ENCODE measurements at places on chromosomes 1 and 21.

DNA sequence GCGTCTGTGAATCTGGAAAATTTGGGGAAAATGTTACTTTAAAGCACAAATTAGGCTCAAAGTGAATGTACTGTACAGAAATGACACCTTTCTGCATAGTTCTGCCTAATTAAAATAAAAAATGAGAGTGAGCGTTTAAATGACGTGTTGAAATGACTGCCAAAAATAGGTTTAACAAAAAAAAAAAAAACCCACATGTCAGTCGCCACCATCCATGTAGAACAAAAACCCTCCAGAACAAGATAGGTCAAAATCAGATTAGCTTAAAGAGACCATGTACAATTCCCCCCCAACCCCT lies 745 bp downstream of the PARP1 start:
- no peak for DNase-seq

DNA sequence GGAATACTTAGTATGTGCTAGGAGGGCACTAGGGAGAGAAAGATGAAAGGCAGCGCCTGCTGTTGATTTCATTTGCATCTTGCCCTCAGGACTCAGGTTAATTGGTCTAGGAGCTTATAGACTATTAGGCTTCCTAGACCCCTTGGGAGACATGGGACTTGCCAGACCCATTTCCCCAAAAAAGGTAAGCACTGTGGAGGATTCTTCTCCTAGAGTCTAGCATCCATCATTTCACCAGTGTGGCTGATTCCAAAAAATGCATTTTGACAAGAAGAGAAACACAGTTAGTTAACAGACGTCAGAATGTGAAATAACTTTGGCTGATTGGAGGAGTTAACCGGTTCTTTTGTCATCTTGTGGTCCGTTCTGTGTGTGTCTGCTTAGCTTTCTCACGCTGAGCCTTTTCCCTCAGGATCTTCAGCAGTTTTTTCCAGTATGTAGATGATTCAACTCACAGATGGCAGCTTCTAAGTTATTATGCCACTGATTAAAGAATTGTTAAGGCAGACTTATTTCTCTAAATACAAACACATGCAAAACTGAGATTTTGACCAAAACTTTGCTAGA lies 108.8 kb downstream of the KIF26B start:
- DNase-seq = no peak

GRCh38 chr1:220462752-220463151 lies 65.2 kb upstream of the MARK1 start:
- DNase-seq = no peak

GRCh38 chr1:98794196-98794886 lies 132.8 kb downstream of the SNX7 start:
- peak; percentile 73 for DNase-seq

DNA sequence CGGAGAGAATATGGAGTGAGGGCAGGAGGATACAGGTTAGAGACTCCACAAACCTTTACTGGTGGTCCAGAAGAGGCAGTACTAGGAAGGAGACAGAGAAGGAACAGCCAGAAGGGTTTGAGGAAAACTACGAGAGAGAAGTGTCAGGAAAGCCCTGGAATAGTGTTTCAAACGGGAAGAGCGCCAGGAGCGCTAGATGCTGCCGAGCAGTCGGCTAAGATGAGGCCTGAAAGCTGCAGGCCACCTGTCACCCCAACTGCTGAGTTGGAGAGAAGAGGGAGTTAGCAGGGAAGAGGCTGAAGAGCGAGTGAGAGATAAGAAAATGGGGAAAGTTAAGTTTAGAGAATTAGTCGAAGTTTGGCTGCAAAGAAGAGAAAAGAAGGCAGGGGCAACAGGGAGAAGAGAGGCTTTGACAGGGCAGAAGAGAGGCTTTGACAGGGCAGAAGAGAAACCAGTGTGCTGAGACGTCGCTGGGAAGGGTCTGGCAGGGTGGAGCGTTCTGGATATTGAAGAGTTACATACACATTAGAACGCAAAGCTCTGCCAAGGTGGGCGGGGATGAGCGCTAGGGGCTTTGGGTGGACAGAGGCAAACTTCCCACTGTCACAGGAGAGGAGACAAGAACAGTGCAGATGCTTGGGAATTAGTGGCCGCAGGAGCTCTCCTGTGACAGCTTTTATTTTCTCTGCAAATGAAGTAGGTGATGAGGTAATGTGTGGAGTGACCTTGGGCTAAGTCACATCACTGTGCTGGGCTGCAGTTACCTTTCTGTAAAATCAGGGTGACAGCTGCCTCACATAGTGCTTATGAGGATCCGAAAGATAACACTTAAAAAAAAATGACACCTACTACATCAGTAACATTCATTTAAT lies 31.2 kb downstream of the PCSK9 start:
- DNase-seq = no peak

- no peak for DNase-seq
Observed at GRCh38 chr1:7992885-7993284, 31.4 kb downstream of the PARK7 start.

- DNase-seq = no peak
Observed at GRCh38 chr1:26693599-26694572, 1.9 kb upstream of the ARID1A start.

DNA sequence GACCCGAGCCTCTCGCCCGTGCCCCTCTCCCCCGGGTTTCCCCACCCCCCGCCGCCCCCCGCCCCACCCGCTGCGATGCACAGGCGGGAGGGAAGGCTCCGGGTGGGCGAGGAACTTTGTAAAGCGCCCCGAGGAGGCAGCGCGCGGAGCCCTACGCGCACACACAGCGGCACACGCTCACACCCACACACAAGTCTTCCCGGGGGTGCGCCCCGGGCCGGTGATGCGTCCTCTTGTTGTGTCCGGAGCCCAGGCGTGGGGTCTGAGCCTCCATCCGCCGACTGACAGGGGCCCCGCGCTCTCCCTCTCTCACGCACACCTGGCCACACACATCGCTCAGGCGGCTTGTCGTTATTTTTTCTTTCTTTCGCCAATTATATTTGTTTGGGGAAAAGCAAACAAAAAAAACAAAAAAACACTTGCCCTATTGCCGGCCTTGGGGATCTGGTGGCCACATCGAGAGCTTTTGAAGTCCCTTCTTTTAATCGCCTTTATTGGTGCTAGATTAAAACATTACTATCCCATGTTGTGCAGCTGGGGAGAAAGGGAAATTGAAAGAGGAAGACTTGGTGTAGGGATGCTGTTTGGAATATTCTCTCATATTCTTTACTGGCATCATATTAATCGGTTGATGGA lies 770 bp downstream of the NTNG1 start:
- DNase-seq = peak; percentile 7

GRCh38 chr1:156119503-156120209 lies 5.1 kb downstream of the LMNA start:
- DNase-seq = peak; percentile 74

- peak; percentile 85 for DNase-seq
Observed at GRCh38 chr1:117612517-117613248, 6.8 kb downstream of the TENT5C start.

GRCh38 chr1:32718036-32718435 lies 15.5 kb upstream of the SYNC start:
- DNase-seq = no peak

GRCh38 chr1:244730153-244730933 lies 77.4 kb downstream of the DESI2 start:
- DNase-seq = peak; percentile 68

GRCh38 chr1:204828352-204828850 lies 42.3 kb upstream of the NFASC start:
- DNase-seq = peak; percentile 28

GRCh38 chr1:212712451-212713303 lies 13.0 kb upstream of the BATF3 start:
- DNase-seq = peak; percentile 61

GRCh38 chr1:43842175-43842498 lies 91.5 kb upstream of the ARTN start:
- no peak for DNase-seq

DNA sequence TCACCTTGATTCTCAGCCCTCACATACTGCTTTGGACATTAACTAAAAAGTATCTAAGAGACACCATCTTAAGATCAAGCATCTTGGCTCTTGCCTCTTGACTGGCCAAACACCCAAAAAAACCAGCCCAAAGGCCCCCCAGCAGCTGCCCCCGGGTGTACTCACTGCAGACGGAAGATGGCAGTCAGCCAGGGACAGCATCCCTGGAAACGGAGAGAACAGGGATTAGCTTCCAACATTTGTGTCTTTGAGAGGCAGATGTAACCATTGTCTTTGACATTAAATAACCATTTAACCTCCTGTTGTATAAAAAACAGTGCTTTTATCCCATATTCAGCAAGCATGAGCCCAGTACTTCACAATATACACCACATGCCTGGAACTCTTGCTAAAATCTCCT lies 11.3 kb downstream of the TMEM63A start:
- no peak for DNase-seq

DNA sequence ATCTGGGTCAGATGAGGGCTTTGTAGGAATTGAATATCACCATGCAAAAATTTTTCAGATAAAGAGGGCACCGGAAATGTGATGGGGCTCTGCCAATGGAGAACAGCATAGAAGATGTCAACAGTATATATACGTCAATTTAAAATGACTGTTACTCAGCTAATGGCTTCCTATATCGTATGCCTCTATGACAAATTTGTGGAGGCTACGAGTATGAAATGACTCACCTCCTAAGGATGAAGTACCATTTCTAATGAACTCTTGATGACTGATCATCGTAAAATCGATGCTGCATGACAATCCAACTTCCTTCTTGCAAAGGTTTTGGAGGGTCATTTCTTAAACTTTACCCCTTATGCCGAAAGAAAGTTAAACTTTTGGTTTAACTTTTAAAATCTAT lies 450.3 kb upstream of the ZP4 start:
- no peak for DNase-seq

GRCh38 chr1:28790377-28791035 lies 21.5 kb upstream of the OPRD1 start:
- DNase-seq = no peak

DNA sequence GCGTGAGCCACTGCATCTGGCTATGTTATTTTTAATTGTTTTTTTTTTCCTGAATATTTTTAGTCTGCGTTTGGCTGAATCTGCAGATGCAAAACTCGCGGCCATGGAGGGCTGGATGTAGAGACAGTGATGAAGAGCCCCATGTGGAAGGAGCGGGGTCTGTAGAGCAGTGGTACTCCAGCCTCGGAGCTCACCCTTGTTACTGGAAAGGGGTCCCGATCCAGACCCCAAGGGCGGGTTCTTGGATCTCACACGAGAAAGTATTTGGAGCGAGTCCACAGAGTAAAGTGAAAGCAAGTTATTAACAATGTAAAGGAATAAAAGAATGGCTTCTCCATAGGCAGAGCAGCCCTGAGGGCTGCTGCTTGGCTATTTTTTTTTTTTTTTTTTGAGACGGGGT lies 2.7 kb downstream of the TRPM2 start:
- no peak for DNase-seq

- no peak for DNase-seq
Observed at GRCh38 chr1:227070638-227071285, 130.7 kb downstream of the COQ8A start.

DNA sequence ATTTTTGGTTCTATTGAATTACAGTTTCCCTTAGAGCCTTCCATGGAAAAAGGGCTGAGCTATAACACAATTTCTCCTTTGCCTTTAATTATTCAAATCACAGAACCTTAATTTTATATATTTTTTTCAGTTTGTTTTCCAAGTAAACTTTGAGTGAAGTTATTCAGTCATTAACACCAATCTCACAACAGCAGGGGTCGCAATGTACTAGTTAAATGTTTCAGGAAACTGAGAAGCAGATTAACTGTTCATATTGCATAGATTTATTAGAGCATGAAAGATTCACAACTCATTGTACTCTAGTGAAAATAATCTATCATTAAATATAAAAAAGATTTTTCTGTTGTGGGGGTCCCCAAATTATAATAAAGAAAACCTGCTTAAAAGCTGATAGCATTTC lies 64.1 kb downstream of the KIFAP3 start:
- peak; percentile 46 for DNase-seq

DNA sequence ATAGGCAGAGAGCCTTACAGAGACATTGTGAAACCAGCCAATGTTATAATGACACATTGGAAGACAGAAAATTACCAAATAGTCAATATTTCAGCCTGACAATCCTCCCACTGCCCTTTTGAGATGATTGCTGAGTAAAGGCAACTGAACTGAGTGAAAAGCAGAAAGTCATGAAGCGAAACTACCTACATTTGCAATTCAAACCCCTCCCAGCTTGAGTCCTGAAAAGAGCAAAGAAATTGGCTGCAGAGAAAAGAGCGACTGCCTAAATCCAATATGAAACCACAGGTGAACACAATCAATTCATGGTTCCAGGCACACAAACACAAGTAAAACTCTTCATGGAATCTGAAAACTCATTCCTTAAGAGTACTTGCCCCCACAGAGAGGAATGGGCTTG lies 143.4 kb upstream of the CHRM3 start:
- DNase-seq = no peak

DNA sequence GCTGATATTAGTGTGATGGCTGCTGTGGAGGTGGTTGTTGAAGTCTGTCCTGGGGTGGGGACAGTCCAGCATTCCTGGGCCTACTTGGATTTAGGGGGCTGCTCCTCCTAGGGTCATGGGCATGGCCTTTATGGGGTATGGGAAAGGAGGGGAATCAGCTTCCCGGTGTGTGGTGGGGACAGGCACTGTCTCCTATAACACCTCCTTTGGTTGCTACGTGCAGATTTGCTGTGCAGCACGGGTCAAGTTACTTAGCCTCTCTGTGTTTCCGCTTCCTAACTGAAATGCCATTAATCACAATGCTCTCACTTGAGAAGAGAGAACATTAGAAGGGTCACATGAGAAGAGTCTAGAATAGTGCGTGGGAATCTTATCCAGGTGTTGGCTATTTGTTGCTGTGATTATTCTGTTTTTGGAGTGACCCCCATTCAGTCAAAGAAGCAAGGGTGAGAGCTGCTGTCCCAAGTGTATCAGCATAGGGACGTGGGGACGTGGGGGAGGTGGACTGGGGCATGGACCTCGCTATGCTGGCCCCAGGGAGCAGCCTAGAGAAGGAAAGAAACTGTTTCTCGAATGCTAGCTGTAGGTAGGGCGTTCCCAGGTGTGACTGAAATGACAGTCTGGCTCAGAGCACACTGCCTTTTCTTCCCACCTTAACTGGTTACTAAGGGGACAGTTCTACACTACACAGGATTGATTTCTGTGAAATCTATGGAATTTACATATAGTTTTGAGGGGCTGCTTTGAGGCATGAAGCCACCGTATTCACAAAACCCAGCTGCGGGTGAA lies 19.9 kb downstream of the SOX13 start:
- no peak for DNase-seq

- DNase-seq = no peak
Observed at GRCh38 chr1:244406337-244406736, 45.4 kb downstream of the ADSS2 start.

DNA sequence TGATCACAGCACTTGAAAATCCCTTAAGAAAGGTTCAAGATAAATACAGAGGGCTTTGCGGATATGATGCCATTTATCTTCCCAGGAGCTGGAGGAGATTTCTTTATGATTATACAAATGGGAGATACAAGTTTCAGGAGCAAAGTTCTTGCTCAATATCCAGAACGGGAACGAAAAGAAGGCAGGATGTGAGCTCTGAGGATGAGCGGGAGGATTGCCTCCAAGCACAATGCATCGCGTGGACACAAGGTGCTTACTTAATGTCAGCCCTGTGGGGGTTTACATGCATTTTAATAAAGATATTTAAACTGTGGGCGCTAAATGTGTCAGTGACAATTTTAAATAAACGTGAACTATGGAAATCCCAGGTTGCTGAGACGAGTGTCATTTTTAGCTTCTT lies 59.0 kb downstream of the SYT6 start:
- no peak for DNase-seq

GRCh38 chr1:232204269-232204668 lies 425.7 kb downstream of the SIPA1L2 start:
- peak; percentile 7 for DNase-seq
